NCI-H446 (cell line): ENCODE measurements at places on chromosomes 4 and X.

- DNase-seq, result no peak
Measured at GRCh38 chrX:112889400-112889799, 48.8 kb upstream of the AMOT start.

DNA sequence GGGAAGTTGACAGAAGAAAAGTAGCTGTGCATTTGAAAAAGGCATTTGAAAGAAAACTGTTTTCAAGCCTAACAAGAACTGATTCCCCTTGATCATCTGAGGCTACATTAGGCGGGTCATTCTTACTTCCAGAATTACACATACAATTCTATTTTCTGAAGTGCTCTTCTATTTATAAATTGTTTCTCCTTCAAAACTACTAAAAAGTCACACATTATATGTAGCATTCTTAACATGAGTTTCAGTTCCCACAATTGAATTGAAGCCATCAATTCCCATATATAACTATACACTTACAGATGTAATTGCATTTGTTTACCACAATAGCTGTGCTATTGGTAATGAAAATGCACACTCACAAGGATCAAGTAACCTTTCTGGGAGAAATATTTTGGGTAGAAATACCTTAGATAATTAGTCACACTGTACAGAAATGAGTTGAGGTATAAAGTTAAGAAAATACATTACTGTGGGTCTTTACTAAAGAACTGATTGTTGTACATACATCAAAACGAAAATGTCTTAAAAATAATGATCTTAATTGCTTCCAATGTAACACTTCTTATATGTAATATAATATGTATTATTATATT, 1688.0 kb upstream of the AGA start:
- no peak for DNase-seq

- no peak for DNase-seq
Measured at GRCh38 chr4:18250564-18250963, 229.0 kb upstream of the LCORL start.

GRCh38 chr4:10140866-10141759, 24.5 kb upstream of the WDR1 start:
- no peak for DNase-seq

DNA sequence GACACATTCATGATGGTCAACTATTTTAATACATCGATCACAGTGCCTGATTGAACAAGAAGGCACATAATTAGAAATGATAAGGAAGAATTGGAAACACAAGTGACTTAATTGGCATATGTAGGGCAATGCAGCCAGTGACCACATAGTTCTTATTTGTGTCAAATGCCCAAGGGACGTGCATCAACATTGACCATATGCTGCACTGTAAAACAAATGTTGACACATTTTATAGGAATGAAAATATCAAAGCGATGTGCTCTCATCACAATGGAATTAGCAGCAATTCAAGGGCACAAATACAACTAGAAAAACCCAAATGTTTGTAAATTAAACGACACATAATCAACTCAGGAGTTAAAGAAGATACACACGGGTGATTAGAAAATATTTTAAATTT, 948.3 kb upstream of the PRKX start:
- no peak for DNase-seq

DNA sequence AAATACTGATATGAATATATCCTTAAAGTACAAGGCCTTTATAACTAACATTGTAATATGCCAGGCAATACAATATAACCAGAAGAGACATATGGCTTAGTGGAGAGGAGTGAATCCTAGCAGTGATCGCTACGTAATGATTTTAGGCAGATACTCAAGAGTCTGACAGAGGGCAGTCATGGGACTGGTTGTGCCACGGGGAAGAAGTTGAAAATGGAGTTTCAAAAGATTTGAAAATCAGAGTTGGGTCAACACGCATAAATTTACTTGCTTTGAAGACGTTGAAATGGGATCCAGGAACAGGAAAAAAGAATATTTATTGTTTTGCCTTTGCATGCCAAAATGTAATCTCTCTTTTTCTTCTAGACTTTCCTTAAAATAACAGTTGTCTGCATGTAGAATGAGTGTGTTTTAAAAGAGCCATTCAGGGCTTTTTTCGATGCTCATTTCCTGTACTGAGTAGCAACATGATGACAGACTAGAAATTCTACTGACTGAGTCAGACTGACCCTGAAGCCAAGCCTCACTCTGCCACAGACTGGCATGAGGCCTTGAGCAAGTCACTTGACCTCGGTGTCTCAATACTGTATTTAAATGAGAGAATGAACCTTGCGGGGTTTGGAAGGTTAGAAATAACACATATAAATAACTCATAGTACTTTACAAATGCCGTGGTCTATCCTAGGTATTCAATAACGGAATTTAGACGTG, 8.1 kb upstream of the SMS start:
- DNase-seq, result no peak

DNA sequence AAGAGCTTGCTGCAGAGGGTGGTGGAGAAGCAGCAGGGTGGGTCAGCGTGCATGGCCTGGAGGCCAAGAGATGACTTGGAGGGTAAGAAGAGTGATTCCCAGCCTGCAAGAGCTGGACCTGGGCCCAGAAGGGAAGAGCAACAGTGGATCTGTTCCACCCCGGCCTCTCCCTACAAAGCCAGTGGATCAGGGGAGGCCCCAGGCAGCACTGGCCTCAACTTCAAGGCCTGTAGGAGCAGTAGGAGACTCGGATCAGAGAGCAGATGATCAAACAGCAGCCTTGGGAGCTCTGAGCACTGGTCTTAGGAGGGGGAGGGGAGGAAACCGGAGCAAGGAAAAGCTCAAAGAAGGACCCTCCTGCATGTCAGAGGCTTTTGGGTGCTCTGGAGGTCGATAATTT, 7.6 kb downstream of the L1CAM start:
- peak; percentile 21 for DNase-seq

DNA sequence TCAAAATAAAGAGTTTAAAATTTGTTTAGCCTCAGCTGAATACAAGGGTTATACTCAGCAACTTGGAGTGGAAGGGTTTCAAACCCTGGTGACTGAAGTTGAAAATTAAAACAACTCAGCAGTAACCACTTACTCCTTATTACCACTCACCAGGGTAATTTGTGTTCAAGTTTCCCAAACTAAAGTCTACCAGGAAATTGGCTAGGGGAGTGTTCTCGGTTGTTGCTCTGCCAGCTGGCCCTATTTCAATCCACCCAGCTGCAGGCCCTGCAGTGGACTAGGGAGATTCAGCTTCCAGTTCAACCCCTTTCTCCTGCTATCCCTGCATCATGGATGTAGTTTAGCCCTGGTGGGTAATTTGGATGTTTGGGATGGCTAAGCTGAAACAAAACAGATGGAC, 37.8 kb upstream of the EXOC1L start:
- DNase-seq, result peak; percentile 61

DNA sequence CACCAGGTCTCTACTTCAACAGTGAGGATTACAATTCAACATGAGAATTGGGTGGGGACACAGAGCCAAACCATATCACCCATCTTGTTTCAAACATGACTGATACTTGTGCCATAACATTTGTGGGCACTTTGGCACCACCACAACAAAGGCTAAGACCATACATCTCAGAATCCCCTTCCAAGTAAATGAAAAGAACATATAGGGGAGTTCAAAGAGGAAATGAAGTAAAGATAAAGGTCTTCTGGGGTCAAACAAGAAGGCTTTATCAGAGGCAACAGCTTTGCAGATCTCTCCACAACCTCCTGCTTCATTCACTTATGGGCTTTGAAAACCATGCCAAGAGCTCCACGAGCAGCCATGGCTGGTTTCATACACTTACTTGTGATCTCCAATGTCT, 122.7 kb downstream of the ANKRD50 start:
- no peak for DNase-seq

- DNase-seq, result no peak
Measured at GRCh38 chr4:20451986-20452385, 200.3 kb downstream of the SLIT2 start.

GRCh38 chr4:88616275-88617150, 24.2 kb downstream of the HERC3 start:
- DNase-seq, result no peak

DNA sequence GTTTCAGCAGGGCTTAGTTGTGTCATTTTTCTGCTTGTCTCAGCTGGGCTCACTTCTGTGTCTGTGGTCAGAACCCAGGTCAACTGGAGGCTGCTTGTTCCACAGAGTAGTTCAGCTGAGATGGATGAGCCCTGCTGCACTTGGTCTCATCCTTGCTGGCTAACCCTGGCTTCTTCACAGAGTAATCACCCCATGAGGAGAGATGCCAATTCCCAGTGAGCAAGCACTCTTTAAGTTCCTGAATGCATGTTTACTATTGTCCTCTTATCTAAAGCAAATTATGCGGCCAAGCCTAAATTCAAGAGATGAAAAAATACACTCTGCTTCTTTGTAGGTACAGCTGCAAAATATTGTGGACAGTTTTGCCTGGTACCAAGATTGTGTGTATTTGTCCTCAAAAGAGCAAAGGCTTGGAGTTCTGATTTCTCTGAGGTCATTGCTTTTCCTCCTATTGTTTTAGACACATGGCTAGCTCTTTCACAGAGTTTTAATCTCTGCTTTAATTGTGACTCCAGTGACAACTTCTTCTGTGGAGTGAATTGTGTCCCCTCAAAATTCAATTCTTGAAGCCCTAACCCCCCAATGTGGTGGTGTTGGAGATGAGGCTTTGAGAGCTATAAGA, 236.6 kb upstream of the ANKRD50 start:
- no peak for DNase-seq

DNA sequence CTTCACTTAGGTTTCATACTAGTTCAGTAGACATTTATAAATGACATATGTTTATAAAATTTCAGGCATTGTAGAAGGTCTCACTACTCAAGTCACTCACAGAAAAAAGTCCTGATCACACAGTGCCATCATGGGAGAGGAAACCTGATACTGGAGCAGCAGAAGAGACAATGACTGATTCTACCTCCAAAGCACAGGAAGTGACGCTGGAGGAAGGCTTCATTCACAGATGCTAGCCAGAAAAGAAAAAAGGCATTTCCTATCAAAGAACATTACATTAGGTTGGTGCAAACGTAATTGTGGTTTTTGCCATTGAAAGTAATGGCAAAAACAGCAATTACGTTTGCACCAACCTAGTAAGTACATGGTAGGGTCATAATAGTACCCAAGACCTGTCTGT, 79.5 kb downstream of the RASGEF1B start:
- no peak for DNase-seq

DNA sequence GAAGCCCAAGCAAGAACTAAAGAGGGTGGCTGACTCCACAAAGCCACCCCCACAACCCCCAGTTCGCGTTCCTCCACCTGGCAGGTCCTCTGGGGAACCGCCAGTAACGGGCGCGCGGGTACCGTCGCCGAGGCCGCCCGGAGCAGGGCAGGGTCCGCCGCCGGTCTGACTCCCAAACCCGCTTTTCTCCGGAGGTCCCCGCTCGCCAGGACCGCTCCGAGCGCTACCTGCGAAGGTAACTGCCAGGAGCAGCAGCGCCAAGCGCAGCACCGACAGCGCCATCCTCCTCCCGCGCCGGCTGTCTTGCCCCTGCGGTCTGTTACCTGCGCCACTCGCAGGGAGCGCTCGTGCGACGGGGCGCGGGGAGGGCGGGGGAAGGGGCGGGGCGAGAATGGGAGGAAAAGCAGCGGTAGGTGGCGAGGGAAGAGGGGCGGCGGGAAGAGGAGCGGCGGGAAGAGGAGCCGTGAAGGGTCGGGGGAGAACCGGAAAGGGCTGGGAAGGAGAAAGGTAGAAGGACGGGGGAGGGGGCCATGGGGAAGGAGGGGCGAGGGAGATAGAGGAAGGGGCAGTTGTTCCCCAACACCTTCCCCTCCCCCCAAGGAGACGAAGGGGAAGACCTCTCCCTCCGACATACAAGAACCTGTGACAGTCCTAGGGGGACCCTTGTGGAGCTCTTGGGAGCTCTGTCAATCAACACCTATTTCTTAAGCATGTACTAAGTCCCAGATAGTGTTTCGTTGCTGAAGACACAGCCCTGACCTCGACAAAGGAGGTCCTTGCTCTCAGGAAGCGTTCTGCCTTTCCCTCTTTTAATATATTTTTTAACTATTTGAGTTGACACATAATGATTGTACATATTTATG, at the start of gene SPINK2:
Gene SPINK2 (minus strand): TSS at position 321 of the 863 bp plus-strand sequence. CDS start 39 bp downstream, at position 282.
- no peak for DNase-seq

- DNase-seq, result no peak
Measured at GRCh38 chrX:123088930-123089329, 95.1 kb upstream of the GRIA3 start.
